ENCODE measurements at places on chromosomes 12 and 14.

- DNase-seq = no peak
Observed at GRCh38 chr14:19873178-19873577, 1.8 kb upstream of the OR4K2 start.

GRCh38 chr12:108849660-108850059 lies 7.7 kb downstream of the SSH1 start:
- no peak for DNase-seq

DNA sequence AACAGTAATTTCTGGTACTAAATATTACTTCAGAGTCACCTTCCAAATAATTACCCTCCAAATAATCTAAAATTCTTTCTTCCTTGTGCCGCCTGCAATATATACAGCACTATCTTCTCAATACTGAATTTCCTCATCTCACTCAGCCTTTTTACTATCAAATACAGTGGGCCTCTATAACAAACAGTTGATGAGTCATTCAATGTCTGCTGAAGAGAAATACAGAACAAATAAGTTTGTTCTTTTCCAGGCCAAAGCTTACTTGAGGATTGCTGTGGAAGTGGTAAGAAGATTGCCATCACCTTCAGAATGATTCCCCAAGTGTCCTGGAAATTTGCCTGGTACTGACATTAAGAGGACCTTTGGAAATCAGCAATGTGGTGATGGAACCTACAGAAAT lies 218.2 kb upstream of the ARHGAP5 start:
- DNase-seq = no peak

DNA sequence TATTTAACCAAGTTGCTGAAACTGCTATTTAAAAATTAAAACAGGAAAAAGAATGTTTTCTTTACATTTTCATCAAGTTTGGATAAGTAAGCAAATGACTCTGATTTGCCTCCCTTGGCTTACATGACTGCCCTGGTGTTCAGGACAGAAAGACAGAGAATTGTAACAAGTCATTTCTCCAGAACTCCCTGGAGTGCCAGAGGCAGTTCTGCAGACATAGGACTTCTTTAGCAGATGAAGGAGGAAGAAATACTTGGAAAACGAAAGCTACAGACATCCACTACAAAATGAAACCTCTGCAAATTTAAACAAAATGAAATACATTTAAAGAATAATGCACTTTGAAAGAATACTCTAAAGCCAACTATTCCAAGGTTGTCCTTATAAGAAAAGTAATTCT lies 253.9 kb downstream of the LRFN5 start:
- DNase-seq = no peak

DNA sequence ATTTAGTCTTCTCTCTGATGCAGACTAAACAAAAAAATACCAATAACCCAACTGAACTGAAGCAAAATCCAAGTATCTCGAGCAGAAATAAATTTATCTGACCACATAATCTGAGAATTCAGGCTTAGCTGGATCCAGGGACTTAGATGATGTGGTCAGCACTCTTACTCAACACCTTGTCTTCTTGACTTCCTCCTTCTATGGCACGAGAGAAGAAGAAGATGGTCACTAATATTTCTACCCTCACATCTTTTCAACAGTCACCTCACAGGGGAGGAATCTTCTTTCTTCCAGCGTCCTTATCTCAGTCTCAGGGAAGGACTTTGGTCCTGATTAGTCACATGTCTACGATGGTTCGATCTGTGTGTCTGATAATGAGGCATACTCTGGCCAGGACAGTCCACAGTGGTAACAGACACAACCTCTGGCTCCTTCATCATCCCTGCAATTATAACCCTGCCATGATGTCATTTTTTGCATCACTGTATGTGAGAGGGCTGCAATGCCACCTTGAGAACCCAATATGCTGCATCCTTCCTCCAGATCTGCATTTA lies 15.8 kb downstream of the RGS6 start:
- DNase-seq = no peak

DNA sequence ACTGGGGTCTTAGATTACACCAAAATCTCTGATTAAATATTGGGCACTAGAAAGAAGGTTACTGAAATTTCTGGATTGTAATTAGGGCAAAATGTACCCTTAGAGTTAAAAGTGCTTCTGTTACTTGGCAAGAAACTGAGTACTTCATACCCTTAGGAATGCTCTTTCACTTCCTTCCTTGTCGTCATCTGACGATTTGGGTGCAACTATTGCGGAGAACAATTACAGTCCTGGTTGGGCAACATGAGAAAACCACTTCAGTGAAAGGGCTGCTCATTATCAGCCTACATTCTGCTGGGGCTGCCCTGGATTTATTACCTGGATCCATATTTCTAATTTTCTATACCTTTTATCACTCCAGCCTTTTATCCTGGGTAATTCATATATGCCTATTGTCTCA lies 348.5 kb upstream of the MDGA2 start:
- no peak for DNase-seq

GRCh38 chr12:98819821-98820404 lies 174.8 kb downstream of the APAF1 start:
- no peak for DNase-seq

GRCh38 chr12:65279369-65280112 lies 1.1 kb downstream of the MSRB3 start:
- no peak for DNase-seq

DNA sequence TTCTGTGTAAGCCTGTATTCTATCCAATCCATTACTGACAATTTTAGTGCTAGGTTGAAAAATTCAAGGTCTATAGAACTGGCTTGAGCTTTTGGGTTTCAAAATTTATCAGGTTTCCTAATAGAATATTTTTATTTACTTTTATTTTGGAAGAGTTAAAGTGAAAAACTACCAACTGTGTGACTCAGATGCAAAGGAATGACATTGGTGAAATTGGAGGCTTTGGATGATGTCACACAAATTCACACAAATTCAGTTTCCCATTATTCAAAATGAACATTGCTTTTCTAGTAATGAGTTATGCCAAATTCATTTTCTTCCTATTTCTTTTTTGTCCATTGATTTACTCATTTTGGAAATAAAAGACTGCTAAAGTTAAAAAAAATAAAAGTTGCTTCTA lies 186.9 kb downstream of the ALX1 start:
- no peak for DNase-seq

DNA sequence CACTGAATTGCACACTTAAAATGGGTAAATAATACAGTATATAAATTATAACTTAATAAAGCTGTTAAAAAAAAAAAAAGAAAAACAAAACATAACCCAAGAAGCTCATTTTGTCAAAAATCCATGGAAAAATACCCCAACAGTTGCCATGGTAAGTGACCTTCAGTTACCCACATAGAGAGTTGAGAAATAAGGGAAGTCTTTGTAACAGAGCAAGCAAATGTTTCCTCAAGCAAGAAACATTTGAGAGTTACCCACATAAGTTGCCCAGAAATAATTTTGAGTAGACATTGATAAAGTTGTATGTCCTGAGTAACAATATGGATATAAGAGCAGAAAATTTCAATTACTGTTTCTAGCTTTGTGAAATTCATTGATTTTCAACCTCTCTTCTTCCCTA lies 227.4 kb downstream of the CCDC59 start:
- no peak for DNase-seq

DNA sequence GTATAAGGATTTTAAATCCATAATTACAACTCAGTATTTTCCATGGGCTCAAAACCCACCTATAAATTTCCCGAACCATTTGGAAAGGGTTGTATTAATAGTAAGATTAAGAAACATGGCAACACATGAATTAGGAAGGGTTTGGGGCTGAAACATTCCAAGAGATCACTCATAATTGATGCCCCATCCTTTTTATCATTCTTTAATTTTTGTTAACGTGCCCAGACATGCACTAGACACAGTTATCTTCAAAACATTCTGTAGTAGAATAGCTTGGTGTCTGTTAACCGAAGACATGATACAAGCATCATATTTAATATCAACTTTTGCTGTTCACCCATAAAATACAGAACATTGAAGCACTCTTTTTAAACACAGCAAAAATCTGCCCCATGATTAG lies 106.8 kb upstream of the FRMD6 start:
- no peak for DNase-seq

GRCh38 chr14:79805636-79806035 lies 405.7 kb downstream of the DIO2 start:
- DNase-seq = no peak

DNA sequence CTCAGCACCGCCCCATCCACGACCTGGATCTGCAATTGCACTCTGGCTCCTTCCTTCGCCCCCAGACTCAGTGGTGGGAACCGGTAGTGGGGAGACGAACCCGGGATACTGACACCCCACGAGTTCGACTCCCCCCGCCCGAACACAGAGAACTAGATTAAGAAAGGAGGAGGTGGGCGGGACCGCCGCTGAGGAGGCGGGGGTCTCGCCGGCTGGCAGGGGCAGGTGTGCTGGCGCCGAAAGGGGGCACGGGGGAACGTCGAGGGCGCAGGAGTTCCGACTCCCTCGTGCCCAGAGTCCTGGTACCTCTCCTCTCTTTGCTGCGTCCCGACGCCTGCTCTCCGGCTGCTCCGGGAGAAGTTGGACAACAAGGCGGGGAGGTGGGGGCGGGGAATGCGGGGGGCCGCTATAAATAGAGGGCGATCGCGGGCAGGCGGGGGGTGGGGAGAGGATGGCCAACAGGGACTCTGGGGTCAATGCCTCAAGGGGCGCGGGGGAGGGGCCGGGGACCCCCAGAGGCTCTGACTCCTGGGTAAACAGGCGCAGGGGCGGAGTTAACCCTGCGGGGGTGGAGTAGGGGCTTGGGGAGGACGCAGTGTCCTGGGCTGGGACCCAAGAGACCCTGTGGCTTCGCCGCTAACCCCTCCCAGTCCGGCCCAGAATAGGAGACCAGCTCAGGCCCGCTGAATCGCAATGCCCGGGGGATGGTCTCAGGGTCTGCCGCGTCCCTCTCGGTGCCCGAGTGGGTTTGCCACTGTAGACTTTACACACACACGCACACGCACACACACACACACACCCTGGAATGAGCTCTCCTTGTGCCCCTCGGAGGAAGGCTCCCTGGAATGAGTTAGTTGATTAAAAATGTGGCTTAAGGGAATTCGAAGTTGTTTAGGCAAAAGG lies 761 bp upstream of the NDRG2 start:
- DNase-seq = peak; percentile 43

DNA sequence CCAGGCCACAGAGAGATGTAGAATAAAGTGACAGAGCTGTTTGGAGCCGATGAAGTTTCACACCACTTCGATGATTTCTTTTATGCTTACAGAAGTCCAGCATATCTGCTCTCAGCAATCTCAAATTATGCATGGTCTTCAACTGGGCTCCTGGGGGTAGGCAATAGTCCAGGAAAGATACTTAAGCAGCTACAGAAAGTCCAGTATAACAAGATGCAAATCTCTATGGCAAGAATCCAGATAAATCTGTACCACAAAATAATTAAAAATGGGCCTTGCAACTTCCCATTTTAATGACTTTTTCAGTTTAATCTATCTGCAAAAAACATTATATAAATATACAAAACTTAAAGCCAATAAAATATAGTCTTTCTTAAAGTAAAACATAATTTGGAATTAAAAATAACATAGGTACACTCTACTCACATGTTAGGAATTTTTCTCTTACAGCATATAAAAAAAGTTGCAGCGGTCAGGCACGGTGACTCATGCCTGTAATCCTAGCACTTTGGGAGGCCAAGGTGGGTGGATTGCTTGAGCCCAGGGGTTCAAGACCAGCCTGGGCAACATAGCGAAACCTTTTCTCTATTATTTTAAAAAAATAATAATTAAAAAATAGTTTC lies 20.5 kb upstream of the RAD51AP1 start:
- no peak for DNase-seq

- DNase-seq = no peak
Observed at GRCh38 chr12:123167329-123167728, 16.4 kb upstream of the PITPNM2 start.

GRCh38 chr12:89863493-89863938 lies 154.9 kb upstream of the ATP2B1 start:
- DNase-seq = no peak

- no peak for DNase-seq
Observed at GRCh38 chr12:57193706-57194245, 22.8 kb upstream of the NXPH4 start.

DNA sequence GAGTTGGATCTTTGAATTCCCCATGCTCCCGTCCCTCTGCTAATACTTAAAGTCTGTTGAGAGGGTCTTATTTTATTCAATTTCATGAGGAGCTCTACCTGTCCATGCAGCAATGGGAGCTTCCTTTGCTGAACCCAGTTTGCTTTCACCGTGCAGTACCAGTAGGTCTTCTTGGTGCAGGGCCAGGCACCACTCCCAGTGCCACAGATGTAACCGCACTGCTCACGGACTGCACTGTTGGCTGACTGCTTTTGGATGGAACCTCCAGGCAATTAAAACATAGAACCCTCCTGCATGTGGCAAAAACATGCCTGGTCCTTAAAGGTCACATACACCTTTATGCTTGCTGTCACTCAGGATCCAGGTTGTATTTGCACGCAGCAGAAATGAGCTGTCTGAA lies 9.3 kb upstream of the CABP1 start:
- DNase-seq = no peak

- no peak for DNase-seq
Observed at GRCh38 chr12:31966558-31967205, 7.5 kb downstream of the RESF1 start.

DNA sequence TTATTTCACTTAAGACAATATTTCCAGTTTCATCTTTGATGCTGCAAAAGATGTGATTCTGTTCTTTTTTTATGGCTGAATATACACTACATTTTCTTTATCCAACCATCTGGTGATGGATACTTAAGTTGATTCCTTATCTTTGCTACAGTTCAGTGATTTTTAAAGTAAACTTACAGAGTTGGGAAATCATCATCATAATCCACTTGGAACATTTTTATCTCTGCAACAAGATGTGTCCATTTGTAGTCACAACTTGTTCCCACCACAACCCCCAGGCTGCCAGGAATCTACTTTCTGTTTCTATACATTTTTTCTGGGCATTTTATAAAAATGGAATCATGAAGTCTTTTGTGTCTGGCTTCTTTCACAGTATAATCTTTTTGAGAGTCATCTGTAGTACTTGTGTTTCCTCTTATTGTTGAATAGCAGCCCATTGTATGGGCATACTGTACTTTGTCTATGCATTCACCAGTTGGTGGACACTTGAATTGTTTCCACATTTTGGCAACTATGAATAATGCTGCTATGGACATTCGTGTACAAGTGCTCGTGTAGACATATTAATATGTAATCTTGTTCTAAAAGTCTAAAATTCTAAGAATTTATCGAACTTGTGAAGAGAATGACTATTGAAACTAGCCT lies 212.5 kb upstream of the DDHD1 start:
- no peak for DNase-seq

GRCh38 chr12:132951649-132952048 lies 4.5 kb downstream of the ZNF605 start:
- DNase-seq = no peak

GRCh38 chr12:78916845-78917480 lies 52.4 kb downstream of the SYT1 start:
- DNase-seq = no peak

- DNase-seq = peak; percentile 93
Observed at GRCh38 chr12:76348079-76348901, at the start of gene BBS10. BBS10 (minus strand) TSS chr12:76348415; CDS start chr12:76348358, 57 bp downstream.

DNA sequence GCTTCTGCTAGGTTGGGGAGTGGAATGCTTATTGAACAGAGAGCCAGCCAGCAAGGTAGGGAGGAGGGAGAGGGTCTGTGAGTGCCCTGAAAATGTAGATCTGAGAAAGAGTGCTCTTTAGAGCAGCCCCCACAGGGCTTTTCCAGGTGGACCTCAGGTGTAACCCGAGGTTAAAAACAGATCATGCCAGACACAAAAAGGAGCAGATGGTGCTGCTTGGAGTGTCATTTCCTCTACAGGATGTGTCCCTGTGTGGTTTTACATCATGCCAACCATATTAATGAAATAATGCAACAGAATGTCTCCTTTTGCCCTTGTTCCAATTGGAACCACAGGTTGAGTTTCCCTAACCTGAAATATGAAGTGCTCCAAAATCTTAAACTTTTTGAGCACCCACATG lies 6.4 kb downstream of the SUSD6 start:
- DNase-seq = no peak
